ENCODE measurements at places on chromosomes 12 and 14.

DNA sequence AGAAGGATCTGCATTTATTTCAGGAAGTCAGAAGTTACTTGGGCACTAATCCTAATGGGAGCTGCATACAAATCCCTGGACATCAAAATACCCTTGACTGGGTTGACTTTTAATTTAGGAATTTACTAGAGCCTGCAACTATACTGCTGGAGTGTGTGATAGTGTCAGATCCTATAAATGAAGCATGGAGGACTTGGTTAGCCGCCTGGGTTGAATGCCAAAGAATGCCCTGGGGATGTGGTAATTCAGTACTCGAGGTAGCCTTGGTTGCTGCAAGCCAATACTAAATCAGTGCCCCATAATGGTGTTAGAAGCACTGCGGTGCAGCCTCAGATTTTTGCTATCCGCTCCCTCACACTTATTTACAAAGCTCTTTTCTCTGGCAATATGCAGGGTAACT lies 184.9 kb downstream of the CAPZA3 start:
- DNase-seq = no peak

- DNase-seq = no peak
Measured at GRCh38 chr12:75194250-75194649, 15.4 kb downstream of the KCNC2 start.

DNA sequence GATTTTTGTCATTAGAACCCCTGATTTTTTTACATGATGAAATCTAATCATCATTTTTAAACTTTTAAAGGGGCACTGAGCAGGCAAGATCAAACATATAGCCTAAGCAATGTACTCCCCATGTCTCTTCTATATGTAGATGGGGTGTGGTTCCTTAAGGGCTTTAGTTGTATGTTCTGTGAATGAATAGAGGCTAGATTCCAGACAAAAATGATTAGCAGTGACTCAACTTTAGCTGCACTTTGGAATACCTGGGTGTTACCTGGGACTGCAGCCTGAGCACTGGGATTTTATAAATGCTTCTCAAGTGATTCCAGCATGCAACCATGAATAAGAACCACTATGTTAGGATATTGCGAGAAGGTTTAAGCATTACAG lies 256.7 kb upstream of the PLEKHG7 start:
- no peak for DNase-seq

DNA sequence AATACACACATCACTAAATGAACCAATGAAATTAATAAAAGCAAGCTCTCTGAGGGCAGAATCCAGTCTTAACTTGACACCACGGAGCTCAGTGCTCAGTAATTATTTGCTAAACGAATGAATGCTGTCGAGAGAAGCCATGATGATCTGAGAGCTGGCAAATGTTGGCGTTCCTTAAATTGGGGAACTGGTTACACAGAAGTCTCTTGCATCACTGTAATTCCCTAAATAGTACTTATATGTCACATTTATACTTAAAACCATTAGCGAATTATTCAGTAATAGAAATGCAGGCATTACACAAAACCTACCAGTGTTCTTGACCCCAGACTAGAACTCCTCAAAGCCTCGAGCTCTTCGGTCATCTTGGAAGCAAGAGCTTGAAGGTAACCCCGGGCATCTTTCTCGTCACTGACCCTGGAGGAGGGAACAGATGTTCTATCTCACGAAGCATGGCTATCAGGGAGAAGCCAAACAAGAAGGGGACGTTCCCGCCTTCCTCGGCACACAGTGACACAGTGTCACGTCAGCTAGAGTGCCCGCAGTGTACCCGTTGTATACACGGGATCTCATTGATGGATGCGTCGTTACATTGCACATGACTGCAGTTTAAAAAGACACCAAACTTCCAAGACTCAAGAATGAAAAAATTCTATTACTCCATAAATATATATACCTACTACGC lies 43.6 kb downstream of the AMN start:
- DNase-seq = no peak
